ENCODE measurements at places on chromosomes 11 and 22. TPM values are rescaled to one million over a fixed set of nuclear protein-coding genes. Genes with fewer than 3 reads are reported as not detected.

DNA sequence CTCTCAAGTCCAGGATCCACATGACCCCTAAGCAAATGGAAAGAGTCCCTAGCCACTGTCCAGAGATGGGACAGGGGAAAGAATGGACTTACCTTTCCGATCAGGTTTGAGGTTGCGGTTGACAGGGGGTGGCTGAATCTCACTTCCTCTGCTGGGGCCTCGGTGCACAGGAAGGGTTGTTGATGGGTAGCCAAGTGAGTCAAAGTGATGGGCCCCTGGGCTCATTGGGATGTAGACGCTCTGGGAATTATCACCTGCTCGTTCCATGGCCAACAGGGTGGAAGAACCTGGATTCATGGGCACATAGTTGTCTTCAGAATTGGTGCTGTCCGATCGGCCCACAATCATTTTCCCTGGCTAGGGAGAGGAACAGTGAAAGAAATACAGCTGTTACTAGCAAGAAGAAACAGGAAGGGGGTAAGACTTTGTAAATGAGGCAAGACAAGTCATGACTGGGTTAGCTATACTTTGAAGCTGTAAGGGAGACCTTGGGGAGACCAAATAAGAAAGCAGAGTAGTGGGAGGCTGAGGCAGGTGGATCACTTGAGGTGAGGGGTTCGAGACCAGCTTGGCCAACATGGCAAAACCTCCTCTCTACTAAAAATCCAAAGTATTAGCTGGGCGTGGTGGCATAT, 34.7 kb downstream of the USP35 start:
- DNase-seq, result no peak

DNA sequence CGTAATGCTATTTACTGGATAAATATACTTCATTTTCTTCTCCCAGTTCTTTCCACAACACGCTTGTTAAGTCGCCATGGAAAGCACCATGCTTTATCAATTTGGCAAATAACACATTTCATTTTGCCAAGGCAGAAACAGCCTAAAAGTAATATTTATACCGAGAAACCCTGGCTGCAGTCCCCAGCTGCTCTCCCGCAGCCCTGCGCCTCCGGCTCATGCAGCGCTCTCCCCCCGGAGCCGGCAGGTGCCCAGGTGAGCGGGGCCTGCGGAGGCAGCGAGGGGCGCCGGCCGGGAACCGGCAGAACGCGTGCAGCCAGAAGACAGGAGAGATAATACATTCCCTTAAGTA, 681 bp upstream of the ARHGEF12 start:
- no peak for DNase-seq

Gene MRPL16
- total RNA-seq, result 64.4 TPM

GRCh38 chr11:57662893-57663292, 5.0 kb upstream of the ZDHHC5 start:
- no peak for DNase-seq
